Inflammatory macrophage treated with lipopolysaccharide for 4 hours (primary cell): ENCODE measurements at places on chromosomes 7 and 10.
A peak's percentile ranks its signal among the peaks of the same experiment; 100 is the strongest.

DNA sequence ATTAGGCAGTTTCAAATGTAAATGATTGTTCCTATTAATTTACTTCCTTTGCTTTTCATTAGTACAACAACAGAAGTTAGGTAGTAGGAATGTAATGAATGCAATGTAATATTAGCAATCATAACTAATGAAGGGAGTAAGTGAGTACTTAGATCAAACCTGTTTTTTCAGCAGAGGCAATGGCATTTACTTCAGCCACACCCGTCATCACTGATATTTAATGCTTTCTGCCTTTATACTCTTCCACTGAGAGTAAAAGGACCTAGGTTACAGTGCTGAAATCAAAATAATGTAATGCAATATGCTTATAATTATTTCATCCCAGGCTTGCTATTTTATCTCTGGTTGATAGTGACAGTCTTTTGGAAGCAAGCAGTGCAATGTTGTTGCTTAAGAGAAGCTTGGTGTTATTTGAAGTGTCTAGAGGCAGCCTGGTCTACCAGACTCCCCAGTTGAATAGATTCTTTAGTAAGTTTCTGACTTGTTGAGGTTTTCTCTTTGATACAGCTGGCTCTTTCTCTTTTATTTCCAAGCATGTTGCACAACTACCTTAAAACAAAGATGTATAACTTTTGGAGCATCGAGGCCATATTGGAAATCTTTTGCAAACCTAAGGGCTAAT, 149.4 kb downstream of the RNLS start:
- DNase-seq: no peak

GRCh38 chr10:99888622-99889021, 106.2 kb downstream of the ABCC2 start:
- no peak for DNase-seq

- no peak for DNase-seq
These were observed 323.2 kb downstream of the NEBL start for GRCh38 chr10:20573924-20574323.

- peak; percentile 40 for DNase-seq
These were observed 21.4 kb downstream of the ZKSCAN5 start for GRCh38 chr7:99525713-99526440.

- DNase-seq: no peak
These were observed 271.7 kb downstream of the TCF7L2 start for GRCh38 chr10:113221756-113222168.

DNA sequence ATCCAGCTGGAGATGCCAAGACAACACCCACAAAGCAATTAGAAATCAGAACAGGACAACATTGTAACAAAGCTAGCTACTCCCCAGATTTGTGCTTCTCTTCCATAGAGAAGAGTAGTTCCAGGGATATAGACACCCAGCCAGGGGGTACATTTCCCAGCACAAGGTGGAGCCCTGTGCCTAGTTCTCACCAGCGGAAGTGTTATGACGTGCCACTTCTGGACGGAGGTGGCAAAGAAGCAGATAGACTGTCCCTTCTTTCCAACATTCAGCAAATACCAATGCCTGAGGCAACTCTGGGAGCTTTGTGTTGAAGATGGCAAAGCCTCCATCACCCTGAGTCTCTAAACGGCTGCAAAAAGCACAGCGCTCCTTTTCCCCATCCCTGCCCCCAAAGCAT, 23.4 kb upstream of the GSAP start:
- peak; percentile 70 for DNase-seq

DNA sequence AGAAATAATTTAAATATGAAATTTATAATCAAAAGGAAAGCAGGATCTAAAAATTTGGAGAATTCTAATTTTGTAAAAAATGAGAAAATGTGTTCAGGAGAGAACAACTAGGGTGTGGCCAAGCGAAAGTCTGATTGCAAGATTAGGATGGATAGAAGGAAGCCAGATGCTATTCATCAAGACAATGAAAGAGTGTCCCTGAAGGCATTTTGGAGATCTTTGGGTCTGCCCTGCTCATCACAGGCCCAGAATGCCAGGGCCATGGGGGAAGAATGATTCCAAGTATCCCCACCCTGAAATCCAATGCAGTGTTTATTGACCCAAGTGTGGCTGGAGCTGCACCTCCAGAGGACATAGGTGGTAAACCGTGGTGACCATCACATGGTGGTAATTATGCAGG, 724.0 kb upstream of the FZD8 start:
- DNase-seq: no peak

- no peak for DNase-seq
These were observed 25.4 kb downstream of the KAT6B start for GRCh38 chr10:74851831-74852230.

DNA sequence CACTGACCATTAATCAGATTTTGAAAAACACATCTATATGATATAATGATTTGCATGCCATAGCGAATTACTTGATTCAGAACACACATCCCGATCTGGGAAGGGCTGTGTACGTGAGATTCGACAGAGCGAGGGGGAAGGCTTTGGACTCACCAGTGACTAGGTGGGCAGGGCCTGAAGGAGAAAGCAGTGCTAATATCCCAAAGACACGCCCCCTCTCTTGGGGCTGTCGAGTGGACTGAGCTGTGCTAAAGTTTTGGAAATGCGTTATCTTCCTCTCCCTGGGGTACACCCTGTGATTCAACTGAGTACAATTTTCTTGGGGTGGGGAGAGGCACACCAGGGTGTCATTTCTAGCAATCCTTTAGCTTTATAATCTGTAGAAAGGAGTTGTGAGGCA, 1.8 kb downstream of the LRRC17 start:
- no peak for DNase-seq

DNA sequence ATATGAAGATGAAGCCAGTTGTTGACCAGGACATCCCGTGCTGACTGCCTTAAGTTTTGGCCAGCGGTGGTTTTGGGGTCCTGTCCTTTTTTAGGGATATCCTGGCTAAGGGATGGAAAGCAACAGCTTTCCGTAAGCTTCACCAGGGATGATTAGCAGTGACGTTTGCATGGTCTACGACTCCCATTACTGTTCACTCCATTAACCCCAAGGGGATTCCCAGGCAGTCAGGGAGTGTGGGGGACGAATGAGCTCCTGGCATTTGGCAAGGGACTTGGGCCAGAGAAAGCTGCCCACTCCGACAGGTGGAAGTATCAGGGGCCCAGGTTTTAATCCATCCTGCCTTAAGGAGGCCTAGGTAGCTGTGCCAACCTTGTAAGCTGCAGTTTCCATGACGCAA, 66.8 kb downstream of the ITGB1 start:
- DNase-seq: no peak

- no peak for DNase-seq
These were observed 409.2 kb upstream of the KLF6 start for GRCh38 chr10:4194231-4194630.

DNA sequence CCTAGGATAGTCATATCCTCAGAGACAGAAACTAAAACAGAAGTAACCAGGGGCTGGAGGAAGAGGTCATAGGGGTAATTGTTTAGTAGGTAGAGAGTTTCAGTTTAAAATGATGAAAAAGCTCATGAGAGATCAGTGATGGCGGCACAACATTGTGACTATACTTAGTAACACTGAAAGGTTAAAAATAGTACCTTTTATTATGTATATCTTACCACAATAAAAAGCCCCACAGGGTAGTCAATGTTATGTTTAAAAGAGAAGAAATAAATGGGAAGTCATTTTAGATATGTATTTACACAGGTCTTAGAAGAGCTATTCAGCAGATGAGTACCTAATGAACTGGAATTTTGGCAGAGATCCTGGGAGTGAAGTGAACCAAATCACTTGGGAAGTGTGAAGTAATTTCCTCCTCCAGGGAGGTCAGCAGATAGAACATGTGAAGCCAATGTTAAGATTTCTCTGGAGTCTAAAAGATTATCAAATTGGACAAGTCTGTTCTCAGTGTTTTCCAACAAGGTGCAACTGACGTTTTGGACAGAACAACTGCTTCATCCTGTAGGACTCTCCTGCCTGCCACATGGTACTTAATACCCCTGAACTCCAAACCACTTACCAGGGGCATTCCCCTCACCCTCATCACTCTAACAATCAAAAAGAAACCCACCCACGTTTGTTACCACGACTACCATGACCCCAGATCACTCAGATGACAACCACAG, 6.4 kb downstream of the CDCA7L start:
- peak; percentile 38 for DNase-seq

DNA sequence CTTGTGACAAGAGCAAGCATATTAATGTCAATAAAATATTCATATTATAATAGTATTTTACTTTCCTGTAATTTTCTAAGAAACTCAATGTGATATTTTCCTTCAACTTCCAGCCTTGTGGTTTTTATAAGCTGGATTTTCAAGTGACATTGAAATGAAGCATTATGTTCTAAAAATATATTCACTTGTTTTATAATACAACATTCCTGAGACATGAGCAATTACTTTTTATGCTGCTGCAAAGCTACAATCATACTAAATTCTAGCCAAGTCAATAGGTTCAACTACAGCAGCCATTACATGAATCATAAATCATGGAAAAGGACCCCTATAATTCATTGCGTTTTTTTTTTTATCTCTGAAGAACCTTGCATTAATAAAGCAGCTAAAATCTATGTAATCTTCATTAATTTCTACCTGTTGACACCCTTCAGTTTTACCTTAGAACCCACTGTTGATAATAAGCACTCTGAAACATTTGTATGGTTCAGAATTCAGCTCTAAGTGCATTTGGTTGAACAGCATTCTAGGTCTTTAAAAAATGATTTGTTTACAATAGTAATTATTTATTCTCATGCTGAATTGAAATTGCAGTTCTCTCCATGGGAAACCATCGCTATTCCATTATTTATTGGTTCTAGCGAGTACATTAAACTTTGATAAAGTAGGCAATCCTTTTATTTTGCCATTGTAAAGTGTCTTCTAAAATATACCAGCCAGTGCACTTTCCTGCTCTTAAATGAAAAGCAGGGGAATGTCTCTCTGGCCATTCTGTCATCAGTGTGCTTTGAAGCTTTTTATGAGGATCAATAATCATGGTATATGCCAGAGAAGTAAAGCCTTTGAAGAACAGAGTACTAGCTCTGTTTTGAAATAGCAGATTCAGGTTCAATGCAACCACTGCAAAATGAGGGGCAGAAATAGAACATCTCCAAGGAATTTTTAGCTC, 132.6 kb downstream of the GNAT3 start:
- DNase-seq: no peak

DNA sequence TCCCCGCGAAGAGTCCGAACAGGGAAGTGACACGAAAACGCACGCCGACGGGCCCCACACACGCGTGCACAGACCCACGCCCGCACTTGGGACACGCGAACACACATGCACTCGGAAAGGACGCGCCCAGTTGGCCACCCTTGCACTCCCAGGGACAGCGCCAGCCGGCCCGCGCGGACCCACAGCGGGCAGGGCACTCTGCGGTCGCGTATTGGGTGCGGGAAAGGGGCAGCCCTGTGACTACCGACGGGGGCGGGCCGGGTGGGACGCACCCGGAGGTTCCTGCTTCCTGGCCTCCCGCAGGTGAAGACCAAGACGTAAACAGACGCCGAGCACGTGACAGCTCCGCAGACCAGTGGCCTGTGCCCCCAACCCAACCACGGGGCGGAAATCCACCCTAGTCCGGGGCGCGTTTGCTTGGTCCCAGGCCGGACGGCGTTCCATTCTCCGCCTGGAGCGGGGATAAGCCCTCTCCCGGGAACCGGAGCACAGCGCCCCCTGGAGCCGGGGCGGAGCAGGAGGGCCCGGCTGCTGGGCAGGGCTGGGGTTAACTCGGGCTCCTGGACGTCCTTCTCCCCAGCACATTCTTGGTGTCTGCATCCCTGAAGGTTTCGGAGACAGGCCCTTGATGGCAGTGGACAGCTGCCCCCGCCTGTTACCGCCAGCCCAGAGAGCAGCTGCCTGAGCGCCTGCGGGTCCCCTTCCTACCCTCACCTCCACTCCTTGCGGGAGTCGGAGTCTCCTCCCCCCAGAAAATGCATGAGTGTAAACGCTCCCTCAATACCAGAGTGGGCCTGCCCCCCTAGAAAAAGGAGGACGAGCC, 2.0 kb upstream of the LZTS2 start:
- peak; percentile 69 for DNase-seq

GRCh38 chr10:86850481-86850880, 94.1 kb downstream of the BMPR1A start:
- DNase-seq: no peak

GRCh38 chr7:105751054-105751453, 125.3 kb downstream of the ATXN7L1 start:
- no peak for DNase-seq

DNA sequence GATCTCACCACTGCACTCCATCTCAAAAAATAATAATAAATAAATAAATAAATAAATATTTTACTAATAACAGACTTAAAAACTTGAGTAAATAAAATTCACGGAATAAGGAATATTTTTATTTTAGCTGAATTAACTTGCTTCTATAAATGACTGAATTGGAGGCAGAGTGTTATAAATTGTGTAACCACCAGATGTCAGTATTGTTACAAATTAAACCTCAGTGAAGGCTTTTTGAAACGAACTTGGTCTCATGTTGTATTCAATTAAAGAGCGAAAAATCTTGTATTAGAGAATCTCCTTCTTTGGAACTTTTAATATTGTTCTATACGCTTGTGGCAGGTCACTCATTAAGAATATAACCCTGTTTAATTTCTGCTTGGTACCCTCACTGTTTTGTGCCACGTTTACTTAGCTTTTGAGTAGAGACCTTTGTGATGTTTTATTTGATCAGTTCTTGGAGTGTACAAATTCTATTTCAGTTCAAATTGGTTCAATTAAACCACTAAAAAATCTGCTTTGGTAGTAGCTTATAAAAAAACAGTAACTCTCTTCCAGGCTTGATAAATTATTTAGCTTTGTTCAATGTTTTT, 45.6 kb upstream of the SCIN start:
- DNase-seq: peak; percentile 57

DNA sequence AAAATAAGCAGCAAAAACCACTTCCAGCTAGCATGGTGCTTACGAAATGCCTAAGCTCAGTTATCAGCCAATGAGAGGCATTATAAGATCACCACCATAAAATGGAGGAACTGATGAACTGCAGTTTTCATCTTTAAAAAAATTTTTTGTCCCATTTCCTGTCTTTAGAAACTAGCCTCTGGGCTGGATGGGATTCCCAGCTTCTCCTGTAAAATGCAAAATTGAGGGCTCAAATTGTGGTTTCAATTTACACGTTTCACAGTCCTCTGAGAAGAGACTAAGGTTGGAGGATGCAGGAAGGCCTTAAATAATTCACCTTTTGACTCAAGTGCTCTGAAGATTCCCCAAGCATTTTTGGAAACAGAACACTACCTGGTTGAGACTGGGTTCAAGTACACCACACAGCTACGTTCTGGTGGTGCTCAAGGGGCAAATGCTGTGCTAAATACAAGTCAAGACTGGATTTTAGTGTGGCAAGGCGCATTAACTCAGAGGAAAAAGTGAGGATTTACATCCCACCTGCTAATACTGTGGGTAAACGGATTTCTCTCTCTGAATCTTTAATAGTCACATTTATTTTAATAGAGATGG, 951 bp downstream of the ZNF25 start:
- peak; percentile 51 for DNase-seq

- no peak for DNase-seq
These were observed 464.9 kb upstream of the NRP1 start for GRCh38 chr10:33799281-33799943.

DNA sequence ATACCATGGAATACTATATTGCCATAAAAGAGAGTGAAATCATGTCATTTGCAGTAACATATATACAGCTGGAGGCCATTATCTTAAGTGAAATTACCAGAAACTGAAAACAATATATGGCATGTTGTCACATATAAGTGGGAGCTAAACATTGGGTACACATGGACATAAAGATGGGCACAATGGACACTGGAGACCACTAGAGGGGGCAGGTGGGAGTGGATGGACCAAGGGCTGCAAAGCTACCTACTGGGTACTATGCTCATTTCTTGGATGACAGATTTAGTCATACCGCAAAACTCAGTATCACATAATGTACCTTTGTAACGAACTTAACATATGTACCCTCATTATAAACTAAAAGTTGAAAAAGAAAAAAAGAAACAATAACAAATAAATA, 1167.6 kb downstream of the NXPH1 start:
- no peak for DNase-seq
